CD4-positive, CD25-positive, alpha-beta regulatory T cell (primary cell): ENCODE measurements at places on chromosomes 16 and 17. TPM values are rescaled to one million over a fixed set of nuclear protein-coding genes. Genes with fewer than 3 reads are reported as not detected.

GRCh38 chr17:16877099-16877498 is 94.8 kb downstream of the TNFRSF13B start:
- H3K4me1 ChIP-seq: no peaks in the 10 kb centered on the region
- H3K27ac ChIP-seq: no peak overlapping the region
- H3K27me3 ChIP-seq: no peaks in the 10 kb centered on the region
- H3K4me3 ChIP-seq: no peak overlapping the region

DNA sequence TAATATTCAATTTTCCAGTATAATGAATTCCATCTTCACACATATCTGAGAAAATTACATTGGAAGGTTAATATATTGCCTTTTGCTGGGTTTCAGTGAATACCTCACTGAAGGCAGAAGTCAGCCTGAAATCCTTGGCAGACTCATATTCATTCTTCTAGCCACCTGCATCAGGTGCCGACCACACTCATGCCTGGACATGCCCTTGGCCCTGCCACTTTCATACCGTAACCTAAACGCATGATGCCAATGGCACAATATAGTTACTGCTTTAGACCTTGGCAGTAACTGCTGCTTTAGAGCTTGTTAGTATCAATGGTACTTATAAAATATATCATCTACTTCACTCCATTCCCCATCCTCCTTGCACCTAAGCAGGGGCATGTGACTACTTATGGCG is 817.6 kb upstream of the CDH8 start:
- H3K4me1 ChIP-seq: no peaks in the 10 kb centered on the region
- H3K4me3 ChIP-seq: no peak overlapping the region
- no peak overlapping the region for H3K27ac ChIP-seq
- H3K27me3 ChIP-seq: no peaks in the 10 kb centered on the region

DNA sequence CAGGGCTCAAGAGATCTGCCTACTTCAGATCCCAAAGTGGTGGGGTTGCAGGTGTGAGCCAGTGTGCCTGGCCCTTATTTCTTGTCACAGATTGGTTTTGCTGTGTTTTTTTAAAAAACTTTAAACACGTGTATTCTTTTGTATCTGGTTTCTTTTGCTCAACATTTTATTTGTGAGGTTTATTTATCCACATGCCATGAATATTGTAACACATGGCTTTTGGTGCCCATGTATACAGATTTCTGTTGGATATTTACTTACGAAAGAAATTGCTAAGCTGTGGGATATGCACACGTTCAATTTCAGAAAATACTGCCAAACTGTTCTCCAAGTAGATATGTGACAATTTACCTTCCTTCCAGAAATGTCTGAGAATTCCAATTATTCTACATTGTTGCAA is 18.7 kb upstream of the IL34 start:
- no peak overlapping the region for H3K4me3 ChIP-seq
- no peak for DNase-seq
- H3K27ac ChIP-seq: no peak overlapping the region
- no peaks in the 10 kb centered on the region for H3K36me3 ChIP-seq

DNA sequence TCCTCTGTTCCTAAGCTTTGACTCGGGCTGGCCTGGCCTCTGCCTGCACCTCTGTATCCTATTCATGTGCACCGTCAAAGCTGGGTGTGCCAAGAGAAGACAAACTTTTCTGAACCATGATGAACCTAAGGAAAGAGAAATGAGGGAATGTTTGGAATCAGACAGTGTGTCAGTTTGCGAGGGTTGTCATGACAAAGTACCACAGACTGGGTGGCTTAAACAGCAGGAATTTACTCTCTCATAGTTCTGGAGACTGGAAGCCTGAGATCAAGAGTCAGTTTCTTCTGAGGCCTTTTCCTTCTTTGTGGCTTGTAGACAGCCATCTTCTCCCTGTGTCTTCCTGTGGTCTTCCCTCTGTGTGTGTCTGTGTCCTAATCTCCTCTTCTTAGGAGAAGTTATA is 129.0 kb downstream of the KATNIP start:
- H3K27ac ChIP-seq: no peak overlapping the region
- no peaks in the 10 kb centered on the region for H3K27me3 ChIP-seq
- no peak for DNase-seq
- H3K4me3 ChIP-seq: no peak overlapping the region
- no peaks in the 10 kb centered on the region for H3K4me1 ChIP-seq
- H3K36me3 ChIP-seq: peaks cover 18% of the 10 kb centered on the region

The ANKFY1 gene
- 61.0 TPM for total RNA-seq

DNA sequence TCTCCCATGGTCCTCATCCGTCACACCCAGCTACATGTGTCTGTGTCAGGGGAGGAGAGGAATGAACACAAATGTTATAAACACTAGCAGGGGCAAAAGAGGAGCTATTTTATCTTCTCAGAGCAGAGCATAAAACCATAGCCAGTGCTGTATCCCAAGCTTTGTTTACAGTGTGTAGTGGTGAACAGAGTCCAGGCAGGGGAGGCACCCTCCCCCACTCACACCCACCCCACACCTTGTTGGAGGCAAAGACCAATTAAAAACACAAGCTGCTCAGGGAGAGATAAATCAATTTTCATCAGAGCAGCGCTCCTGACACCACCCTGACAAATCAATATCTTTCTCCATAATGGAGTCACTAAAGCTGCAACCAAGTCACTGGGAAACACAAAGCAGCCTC is 132.6 kb upstream of the CCL2 start:
- DNase-seq: no peak
- no peaks in the 10 kb centered on the region for H3K4me1 ChIP-seq
- H3K27me3 ChIP-seq: no peaks in the 10 kb centered on the region
- H3K4me3 ChIP-seq: no peak overlapping the region
- no peak overlapping the region for H3K27ac ChIP-seq
- H3K36me3 ChIP-seq: no peaks in the 10 kb centered on the region

DNA sequence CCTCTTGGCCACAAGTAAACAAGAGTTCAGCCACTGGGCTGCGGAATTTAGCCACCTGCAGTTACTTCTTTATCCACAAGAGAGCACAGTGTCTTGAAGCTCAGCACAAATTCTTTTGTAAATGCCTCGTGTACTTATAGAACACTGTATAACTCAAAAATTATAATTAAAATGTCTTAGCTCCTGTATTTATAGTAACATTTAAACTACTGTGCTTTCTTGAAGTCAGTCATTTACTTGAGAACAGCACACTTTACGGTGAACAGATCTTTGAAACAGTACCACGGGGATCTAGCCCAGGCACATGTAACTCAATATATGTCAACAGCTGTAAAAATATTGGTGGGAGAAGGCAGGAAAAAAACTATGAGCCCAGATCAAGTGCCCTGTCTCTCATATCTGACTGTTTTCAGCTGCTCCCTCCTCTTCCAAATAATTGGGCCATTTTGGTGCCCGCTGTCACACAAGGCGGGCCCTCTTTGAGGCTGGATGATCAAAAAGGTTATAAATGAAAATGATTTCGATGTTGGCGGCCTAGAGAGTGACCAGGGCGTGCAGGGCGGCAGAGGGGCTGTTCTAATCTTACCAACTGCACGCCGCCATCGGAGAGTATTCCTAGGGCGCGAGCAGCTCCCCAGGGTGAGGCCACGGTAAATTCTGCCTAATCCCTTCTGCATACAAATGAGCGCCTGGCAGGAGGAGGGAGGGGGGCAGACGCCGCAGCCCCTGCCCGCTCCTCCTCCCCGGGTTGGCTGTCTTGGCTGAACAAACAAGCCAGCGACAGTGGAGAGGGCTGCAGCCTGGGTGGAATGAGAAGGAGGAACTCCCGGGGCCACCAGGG is 183.2 kb downstream of the C16orf78 start:
- no peak for DNase-seq
- H3K36me3 ChIP-seq: no peaks in the 10 kb centered on the region
- no peak overlapping the region for H3K4me3 ChIP-seq
- no peaks in the 10 kb centered on the region for H3K27me3 ChIP-seq
- H3K4me1 ChIP-seq: no peaks in the 10 kb centered on the region

GRCh38 chr16:85402910-85403692 is 210.0 kb upstream of the GSE1 start:
- no peaks in the 10 kb centered on the region for H3K4me1 ChIP-seq
- no peaks in the 10 kb centered on the region for H3K36me3 ChIP-seq

GRCh38 chr17:57649731-57650484 is 95.2 kb downstream of the CCDC182 start:
- H3K4me1 ChIP-seq: no peaks in the 10 kb centered on the region
- no peaks in the 10 kb centered on the region for H3K27me3 ChIP-seq
- no peak overlapping the region for H3K27ac ChIP-seq
- H3K36me3 ChIP-seq: peaks cover 14% of the 10 kb centered on the region
- no peak for DNase-seq

- no peaks in the 10 kb centered on the region for H3K36me3 ChIP-seq
- no peaks in the 10 kb centered on the region for H3K4me1 ChIP-seq
- H3K27ac ChIP-seq: no peak overlapping the region
- DNase-seq: no peak
Measured at GRCh38 chr16:72836985-72837384, 210.9 kb downstream of the ZFHX3 start.

DNA sequence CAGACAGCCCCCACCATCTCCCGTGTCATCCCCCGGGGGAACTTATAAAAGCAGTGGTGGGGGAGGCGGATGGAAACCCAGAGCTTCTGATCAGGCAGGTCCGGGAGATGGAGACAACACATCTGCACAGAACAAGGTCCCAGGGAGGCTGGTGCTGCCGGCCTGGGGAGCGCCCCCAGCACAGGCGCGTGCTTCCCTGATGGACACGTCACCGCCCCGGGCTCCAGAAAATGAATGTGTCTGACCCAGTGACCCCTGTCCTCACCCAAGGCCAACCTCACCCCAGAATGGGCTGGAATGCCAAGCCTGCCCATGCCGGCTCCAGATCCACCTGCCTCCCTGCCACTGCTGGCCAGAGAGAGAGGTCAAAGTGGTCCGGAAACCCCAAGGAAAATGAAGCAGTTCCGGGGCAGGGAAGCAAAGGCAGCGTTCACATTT is 12.5 kb downstream of the SLC7A5 start:
- no peak overlapping the region for H3K4me3 ChIP-seq
- H3K36me3 ChIP-seq: no peaks in the 10 kb centered on the region
- H3K27me3 ChIP-seq: no peaks in the 10 kb centered on the region
- peaks cover 66% of the 10 kb centered on the region for H3K4me1 ChIP-seq
- H3K27ac ChIP-seq: peak overlapping the region; percentile 75
- DNase-seq: no peak

The IL34 gene
- not detected for total RNA-seq
